ENCODE measurements at places on chromosomes 2 and 18. TPM values are rescaled to one million over a fixed set of nuclear protein-coding genes. Genes with fewer than 3 reads are reported as not detected.

GRCh38 chr2:20212459-20212870 is 12.5 kb downstream of the SDC1 start:
- H3K36me3 ChIP-seq: no peaks in the 10 kb centered on the region
- peaks cover 20% of the 10 kb centered on the region for H3K4me1 ChIP-seq
- H3K27ac ChIP-seq: no peak overlapping the region
- H3K27me3 ChIP-seq: no peaks in the 10 kb centered on the region
- H3K4me3 ChIP-seq: no peak overlapping the region

DNA sequence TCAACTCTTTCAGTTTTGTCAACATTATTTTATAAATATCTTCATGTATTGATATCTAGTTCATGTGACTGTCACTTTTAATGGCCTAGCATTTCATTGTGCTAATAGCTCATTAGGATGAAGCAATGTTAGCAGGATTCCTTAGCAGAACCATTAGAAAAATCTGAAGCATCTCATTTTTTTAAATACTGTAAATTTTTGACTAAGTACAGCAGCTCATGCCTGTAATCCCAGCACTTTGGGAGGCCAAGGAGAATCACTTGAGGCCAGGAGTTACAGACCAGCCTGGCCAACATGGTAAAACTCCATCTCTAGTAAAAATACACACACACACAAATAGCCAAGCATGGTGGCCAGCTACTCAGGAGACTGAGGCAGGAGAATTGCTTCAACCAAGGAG is 15.6 kb upstream of the ANTXR1 start:
- H3K27me3 ChIP-seq: no peaks in the 10 kb centered on the region
- no peak overlapping the region for H3K27ac ChIP-seq
- no peaks in the 10 kb centered on the region for H3K36me3 ChIP-seq
- no peak for DNase-seq

GRCh38 chr2:224259831-224260230 is 142.1 kb downstream of the FAM124B start:
- H3K27me3 ChIP-seq: no peaks in the 10 kb centered on the region
- no peak for DNase-seq

DNA sequence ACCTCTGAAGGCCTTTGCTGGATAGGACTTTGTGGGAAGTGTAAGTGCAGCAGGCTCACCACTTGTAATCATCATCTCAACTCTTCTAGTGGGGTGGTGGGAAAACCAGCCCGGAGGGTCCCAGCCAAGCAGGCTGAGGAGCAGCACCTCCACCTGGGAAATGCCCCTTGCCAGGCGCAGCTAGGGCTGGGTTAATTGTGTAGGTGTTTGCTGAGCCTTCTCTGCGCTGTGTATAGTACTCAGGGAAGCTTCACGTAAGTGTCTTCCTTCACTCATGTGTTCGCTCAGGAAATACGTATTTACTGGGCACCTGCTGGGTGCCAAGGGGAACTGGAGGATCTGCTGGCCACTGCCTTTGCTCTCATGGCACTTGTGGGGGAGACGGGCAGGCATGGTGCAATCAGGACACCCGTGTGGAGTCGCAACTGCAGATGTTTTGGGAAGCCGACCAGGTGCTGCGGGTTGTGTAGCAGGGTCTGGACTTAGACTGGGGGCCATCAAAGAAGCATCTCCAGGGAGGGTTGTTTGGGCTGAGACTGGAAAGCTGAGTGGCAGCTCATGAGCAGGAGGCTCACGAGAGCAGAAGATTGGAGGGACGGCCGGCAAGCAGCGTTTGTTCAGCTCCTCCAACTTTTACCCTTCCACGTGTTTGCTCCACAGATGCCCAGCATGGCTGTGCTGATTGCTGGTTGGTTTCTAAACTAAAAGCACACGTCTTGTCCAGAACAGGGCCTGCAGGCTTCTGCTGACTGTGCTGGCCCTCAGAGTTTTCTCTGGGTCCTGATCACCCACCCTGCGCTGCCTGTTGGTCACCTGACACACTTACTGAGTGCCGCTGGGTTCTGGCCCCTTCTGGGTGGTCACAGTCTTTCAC is 164.6 kb downstream of the LDLRAD4 start:
- no peak overlapping the region for H3K4me3 ChIP-seq
- H3K27me3 ChIP-seq: peaks cover 74% of the 10 kb centered on the region
- no peak overlapping the region for H3K27ac ChIP-seq
- H3K36me3 ChIP-seq: no peaks in the 10 kb centered on the region

- no peaks in the 10 kb centered on the region for H3K36me3 ChIP-seq
- H3K27me3 ChIP-seq: no peaks in the 10 kb centered on the region
- peaks cover 13% of the 10 kb centered on the region for H3K4me1 ChIP-seq
These were observed 86.4 kb upstream of the SPRED2 start for GRCh38 chr2:65518751-65519150.

- no peak for DNase-seq
- no peaks in the 10 kb centered on the region for H3K27me3 ChIP-seq
- H3K36me3 ChIP-seq: no peaks in the 10 kb centered on the region
- H3K4me3 ChIP-seq: no peak overlapping the region
- H3K27ac ChIP-seq: no peak overlapping the region
These were observed 108.8 kb downstream of the RND3 start for GRCh38 chr2:150378686-150379085.

DNA sequence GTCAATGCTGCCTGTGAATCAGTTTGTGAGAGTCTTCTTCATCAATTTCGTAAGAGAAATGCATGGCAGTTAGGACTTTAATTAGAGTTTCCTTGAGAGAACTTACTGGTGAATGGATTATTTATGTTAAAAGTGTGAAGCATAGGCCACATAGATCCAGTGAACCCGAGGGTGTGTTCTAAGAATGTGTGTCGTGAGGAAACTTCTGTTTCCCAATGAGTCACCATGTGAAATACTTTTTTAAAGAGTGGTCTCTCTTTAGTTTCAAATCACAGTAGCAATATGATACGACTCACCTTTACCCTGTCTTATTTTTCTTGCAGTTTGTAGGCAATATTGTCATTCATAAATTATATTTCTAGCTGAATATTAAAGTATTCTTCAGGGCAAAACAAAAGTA is 18.5 kb downstream of the THSD7B start:
- no peaks in the 10 kb centered on the region for H3K4me1 ChIP-seq
- no peak for DNase-seq
- no peak overlapping the region for H3K4me3 ChIP-seq
- H3K36me3 ChIP-seq: no peaks in the 10 kb centered on the region
- no peaks in the 10 kb centered on the region for H3K27me3 ChIP-seq

DNA sequence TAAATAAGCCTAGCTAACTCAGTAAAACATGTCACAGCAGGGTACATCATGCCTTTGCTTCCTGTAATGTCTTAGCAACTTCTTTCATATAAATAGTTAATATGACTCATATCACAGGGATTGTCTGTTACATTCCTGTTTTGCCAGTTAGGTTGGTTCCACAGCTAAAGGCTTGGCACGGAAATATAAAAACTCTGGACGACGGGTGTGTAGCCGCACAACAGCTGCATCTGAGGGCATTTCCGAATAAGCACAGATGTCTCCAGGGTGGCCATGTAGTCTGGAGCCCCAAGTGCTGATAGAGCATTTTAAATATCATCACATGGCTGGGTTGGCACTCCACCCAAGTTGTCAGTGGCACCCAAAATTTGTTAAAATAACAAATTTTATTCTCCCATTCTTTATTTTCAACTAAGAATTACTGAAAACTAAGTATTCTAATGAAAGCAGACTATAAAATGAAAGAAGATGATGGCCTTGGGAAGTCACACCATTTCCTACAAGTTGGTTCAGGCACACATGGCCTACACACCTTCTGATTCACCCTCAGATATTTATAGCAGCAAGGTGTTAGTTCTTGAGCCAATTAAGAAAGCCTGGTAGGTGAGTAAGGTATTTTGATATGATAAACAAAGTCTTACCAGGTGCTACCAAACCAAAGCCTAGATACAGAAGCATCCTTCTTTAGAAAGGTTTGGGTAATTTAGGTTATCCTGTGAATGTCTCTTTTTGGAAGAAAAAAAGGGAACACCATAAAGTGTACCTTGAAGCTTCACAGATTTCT is 61.8 kb upstream of the STK17B start:
- H3K27ac ChIP-seq: peak overlapping the region; percentile 92
- H3K36me3 ChIP-seq: no peaks in the 10 kb centered on the region
- H3K4me1 ChIP-seq: peaks cover 37% of the 10 kb centered on the region
- peak overlapping the region; percentile 23 for H3K4me3 ChIP-seq

GRCh38 chr2:172930871-172931255 is 144.8 kb upstream of the MAP3K20 start:
- H3K36me3 ChIP-seq: no peaks in the 10 kb centered on the region
- peak overlapping the region; percentile 72 for H3K27ac ChIP-seq
- no peak for DNase-seq
- peak overlapping the region; percentile 1 for H3K4me3 ChIP-seq
- H3K4me1 ChIP-seq: peaks cover 27% of the 10 kb centered on the region
- no peaks in the 10 kb centered on the region for H3K27me3 ChIP-seq

GRCh38 chr2:12774395-12774727 is 57.6 kb downstream of the TRIB2 start:
- H3K36me3 ChIP-seq: no peaks in the 10 kb centered on the region
- DNase-seq: no peak
- H3K4me1 ChIP-seq: no peaks in the 10 kb centered on the region
- no peak overlapping the region for H3K27ac ChIP-seq
- no peaks in the 10 kb centered on the region for H3K27me3 ChIP-seq

DNA sequence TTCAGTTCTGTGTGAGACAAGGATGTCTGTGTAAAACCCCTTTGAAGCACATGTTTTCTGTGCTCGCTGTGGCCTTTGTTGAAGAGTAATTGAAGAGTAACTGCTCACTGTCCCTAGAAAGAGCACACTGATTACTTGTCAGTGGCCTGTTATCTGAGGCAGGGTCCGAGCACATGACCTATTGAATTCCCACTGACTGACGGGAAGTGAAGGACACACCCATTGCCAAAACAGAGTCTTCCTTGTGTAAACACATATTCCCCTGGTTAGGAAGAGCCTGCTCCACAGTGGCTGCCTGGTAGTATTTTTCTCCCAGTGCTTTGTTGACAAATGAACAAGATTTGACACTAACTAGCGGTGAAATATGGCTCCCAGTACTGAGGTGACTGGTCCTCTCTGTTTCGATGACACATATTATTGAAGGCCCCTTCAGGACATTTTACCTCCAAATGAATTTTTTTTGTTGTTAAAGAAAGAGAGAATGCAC is 148.5 kb upstream of the GYPC start:
- no peak overlapping the region for H3K27ac ChIP-seq
- no peak overlapping the region for H3K4me3 ChIP-seq
- peaks cover 38% of the 10 kb centered on the region for H3K27me3 ChIP-seq
- no peaks in the 10 kb centered on the region for H3K4me1 ChIP-seq
- H3K36me3 ChIP-seq: no peaks in the 10 kb centered on the region

DNA sequence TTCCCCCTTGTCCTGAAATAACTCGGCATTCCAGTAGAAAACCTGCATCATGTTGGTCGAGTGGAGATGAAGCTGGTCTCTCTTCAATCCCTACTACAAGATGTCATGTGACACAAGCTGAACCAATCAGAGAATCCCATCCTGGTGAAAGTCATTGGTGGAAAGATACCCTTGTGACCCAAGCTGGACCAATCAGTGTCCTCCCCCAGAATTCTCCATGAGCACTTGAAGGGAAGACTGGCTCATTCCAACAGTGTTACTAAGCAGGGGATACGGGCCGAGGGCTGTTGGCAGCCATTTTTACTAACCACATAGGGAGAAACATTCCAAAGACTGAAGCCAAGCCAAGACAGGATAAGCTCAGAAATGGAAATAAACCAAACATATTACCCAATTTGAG is 298.3 kb downstream of the ICOS start:
- no peak overlapping the region for H3K4me3 ChIP-seq
- no peaks in the 10 kb centered on the region for H3K36me3 ChIP-seq
- DNase-seq: no peak
- peaks cover 8% of the 10 kb centered on the region for H3K27me3 ChIP-seq
- no peak overlapping the region for H3K27ac ChIP-seq
- H3K4me1 ChIP-seq: no peaks in the 10 kb centered on the region

DNA sequence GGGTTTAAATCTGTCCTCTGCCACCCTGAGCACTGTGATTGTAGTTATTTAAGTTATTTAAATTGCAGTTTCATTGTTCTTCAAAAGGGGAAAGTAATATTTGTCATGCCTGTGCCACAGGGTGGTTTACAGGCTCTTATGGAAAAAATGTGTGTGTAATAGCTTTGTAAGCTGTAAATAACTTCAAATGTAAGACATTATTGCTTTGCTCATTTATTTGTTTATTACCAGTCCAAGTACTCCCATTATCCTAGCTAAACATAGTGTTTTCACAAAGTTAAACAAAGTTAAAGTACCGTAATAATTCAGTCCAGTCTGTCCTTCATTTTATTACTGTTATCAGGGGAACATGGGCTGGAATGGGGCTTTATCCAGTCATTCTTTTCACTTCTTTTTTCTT is 43.4 kb upstream of the IGFBP2 start:
- H3K36me3 ChIP-seq: no peaks in the 10 kb centered on the region
- H3K4me1 ChIP-seq: 0 out of 2 replicates have a peak, but pooled peaks cover 7% of the 10 kb centered on the region
- no peak overlapping the region for H3K27ac ChIP-seq
- H3K27me3 ChIP-seq: no peaks in the 10 kb centered on the region
- H3K4me3 ChIP-seq: no peak overlapping the region

- no peaks in the 10 kb centered on the region for H3K27me3 ChIP-seq
- no peak overlapping the region for H3K4me3 ChIP-seq
- peak; percentile 82 for DNase-seq
- H3K4me1 ChIP-seq: peaks cover 32% of the 10 kb centered on the region
These were observed 66.4 kb downstream of the CYB5A start for GRCh38 chr18:74225193-74225840.

DNA sequence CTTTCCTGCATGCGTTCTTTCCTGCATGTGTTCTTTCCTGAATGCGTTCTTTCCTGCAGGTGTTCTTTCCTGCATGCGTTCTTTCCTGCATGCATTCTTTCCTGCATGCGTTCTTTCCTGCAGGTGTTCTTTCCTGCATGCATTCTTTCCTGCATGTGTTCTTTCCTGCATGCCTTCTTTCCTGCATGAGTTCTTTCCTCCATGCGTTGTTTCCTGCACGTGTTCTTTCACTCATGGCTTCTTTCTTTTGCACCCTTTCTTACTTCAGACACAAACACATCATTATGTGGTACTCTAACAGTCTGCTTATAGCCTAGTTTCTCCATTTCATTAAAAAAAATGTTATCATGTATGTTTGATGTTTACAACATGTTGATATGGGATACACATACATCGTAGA is 261.6 kb upstream of the PXDN start:
- no peak for DNase-seq
- no peak overlapping the region for H3K4me3 ChIP-seq
- peaks cover 26% of the 10 kb centered on the region for H3K27me3 ChIP-seq
- no peaks in the 10 kb centered on the region for H3K36me3 ChIP-seq

GRCh38 chr2:175167076-175167791 is 769 bp downstream of the ATF2 start:
- H3K27ac ChIP-seq: peak overlapping the region; percentile 67
- H3K27me3 ChIP-seq: no peaks in the 10 kb centered on the region
- peaks cover 2% of the 10 kb centered on the region for H3K36me3 ChIP-seq
- peak overlapping the region; percentile 91 for H3K4me3 ChIP-seq
- DNase-seq: no peak

WIPF1 gene
- total RNA-seq: 1.3 TPM

CNRIP1 gene
- total RNA-seq: not detected

DSEL gene
- total RNA-seq: 2.5 TPM

SERPINB11 gene
- total RNA-seq: not detected

GCG gene
- total RNA-seq: not detected

TNFRSF11A gene
- 6.3 TPM for total RNA-seq

ERBB4 gene
- not detected for total RNA-seq

FOXD4L1 gene
- total RNA-seq: 0.43 TPM

GATA6 gene
- 12.3 TPM for total RNA-seq

REEP1 gene
- total RNA-seq: 0.25 TPM

CROCC2 gene
- not detected for total RNA-seq

GPN1 gene
- 45.1 TPM for total RNA-seq

All from PC-9 (cell line).